ENCODE measurements at places on chromosomes 6 and 20.

GRCh38 chr20:42549496-42549895, 640.2 kb downstream of the PTPRT start:
- no peak for DNase-seq

GRCh38 chr6:158634695-158635426, 9.7 kb downstream of the DYNLT1 start:
- no peak for DNase-seq

GRCh38 chr6:105509506-105510331, 106.8 kb upstream of the PREP start:
- no peak for DNase-seq

DNA sequence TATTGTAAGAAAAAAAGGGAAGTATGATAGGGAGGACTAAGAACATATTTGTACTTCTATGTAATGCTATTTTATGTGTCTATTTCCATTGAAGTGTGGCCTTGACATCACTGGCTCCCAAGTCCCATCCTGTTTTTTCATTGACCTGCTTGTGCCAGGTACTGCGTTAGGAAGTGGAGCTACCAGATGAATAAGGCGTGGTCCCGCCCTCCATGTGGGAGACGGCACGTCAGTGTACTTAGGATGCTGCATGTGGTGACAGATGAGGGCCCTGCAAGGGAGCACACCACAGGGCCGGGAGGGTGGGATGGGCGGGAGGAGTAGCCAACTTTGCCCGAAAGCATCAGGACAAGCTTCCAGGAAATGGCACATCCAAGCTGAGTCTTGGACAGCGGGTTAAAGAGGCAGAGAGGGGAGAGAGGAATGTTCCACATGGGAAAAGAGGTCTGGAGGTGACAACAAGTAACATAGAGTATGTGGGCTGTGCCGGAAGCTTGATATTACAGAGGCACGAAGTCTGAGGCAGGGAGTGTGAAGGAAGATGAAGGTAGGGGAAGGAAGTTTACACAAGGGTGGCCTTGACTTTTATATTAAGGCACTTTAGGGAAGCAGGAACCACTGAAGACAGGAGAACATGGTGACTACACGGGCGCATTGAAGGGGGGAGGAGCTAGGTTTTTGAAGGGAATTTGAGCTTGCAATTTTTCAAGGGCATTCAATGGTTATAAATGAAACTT, 140.6 kb downstream of the MTHFD1L start:
- DNase-seq: no peak

- no peak for DNase-seq
Observed at GRCh38 chr6:105645958-105646357, 243.1 kb upstream of the PREP start.

- no peak for DNase-seq
Observed at GRCh38 chr6:102038964-102039363, 645.5 kb downstream of the GRIK2 start.

- no peak for DNase-seq
Observed at GRCh38 chr6:53758496-53758895, 36.3 kb upstream of the LRRC1 start.

GRCh38 chr20:22984606-22985005, 50.5 kb upstream of the SSTR4 start:
- no peak for DNase-seq

DNA sequence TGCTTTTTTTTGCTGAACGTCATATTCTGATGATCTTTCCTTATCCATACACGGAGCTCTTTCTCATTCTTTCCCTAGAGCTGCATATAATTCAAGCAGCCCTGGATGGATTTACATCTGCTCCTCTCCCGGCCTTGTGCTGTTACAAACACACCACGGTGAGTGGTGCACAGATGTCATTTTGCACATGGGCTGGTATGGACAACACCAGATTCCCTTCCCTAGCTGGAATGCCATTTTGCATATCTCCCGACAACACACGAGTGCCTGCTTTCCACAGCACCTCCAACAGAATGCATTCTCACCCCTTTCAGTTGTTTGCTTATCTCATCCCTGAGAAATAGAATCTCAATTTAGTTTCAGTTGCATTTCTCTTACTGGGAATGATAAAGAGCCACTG, 69.5 kb upstream of the AFDN start:
- no peak for DNase-seq

GRCh38 chr20:2301164-2301622, 5.4 kb downstream of the TGM3 start:
- no peak for DNase-seq

GRCh38 chr6:149560736-149561135, 5.4 kb upstream of the GINM1 start:
- peak; percentile 14 for DNase-seq

- DNase-seq: no peak
Observed at GRCh38 chr6:145137425-145137824, 597.9 kb downstream of the EPM2A start.

DNA sequence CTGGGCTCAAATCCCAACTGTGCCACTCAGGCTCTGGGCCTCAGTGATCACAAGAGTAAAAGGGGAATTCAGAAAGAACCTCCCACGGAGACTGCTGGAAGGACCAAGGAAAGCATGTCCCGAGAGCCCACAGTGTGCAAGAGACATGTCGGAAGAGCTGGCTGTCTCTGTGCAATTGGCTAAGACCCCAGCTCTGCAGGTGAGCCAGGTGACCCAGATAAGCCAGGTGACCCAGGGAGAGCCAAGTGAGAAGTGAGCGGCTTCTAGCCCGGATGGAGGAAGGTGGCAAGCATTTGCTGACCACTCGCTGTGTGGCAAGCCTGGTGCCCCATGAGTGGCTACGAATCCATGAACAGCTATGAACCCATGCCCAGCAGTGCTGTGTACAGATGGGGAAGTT, 59.1 kb downstream of the RIPOR3 start:
- no peak for DNase-seq

- no peak for DNase-seq
Observed at GRCh38 chr20:55893031-55893430, 112.3 kb downstream of the CBLN4 start.

- DNase-seq: no peak
Observed at GRCh38 chr6:38982470-38982869, 66.1 kb upstream of the GLP1R start.

- peak; percentile 16 for DNase-seq
Observed at GRCh38 chr6:35470663-35471120, 2.5 kb downstream of the RPL10A start.

DNA sequence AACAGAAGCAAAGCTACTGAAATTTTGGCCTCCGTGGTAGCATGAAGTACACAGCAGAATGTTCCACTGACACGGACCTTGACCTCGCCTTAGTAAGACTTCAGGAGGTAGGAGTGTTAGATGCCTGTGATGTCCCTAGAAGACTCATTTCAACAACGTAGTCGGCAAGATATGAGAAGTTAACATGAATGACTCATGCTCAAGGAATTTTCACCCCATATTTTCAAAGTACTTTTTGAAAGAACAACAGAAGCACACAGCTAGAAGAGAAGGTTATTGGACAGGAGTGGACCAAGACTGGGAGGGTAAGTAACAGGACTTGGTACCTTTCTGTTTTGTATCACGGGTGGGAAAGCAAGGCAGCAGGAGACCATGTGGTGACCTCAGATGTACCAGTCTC, 78.0 kb downstream of the DZANK1 start:
- no peak for DNase-seq

DNA sequence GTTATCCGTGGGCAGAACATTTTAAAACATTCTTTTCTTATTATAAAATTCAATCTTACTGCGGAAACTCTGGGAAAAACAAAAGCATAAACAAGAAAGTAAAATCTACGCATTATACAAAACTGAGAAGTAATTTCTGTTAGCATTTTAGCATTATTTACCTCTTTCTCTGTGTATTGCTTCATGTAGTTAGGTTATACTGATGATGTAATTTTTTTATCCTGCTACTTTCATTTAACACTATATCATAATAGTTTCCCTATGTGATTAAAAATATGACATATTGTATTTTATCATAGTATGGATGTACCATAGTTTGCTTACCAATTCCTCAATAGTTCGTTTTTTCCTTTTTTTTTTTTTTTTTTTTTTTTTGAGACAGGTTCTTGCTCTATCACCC, 4.2 kb upstream of the GCNT2 start:
- no peak for DNase-seq
